ENCODE measurements at places on chromosomes 13 and 19.

DNA sequence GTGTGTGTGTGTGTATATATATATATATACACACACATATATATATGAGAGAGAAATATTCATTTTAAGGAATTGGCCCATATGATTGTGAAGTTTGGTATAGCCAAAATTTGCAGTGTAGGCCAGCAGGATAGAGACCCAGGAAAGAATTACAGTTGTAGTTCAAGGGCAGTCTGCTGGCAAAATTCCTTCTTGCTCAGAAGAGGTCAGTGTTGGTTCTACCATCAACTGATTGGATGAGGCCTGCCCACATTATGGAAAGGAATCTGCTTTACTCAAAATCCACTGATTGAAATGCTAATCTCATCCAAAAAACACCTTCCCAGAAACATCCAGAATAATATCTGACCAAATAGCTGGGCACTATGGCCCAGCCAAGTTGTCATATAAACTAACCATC lies 24.0 kb downstream of the RNF6 start:
- DNase-seq: no peak

GRCh38 chr13:99506634-99507033 lies 5.4 kb downstream of the TM9SF2 start:
- DNase-seq: no peak

DNA sequence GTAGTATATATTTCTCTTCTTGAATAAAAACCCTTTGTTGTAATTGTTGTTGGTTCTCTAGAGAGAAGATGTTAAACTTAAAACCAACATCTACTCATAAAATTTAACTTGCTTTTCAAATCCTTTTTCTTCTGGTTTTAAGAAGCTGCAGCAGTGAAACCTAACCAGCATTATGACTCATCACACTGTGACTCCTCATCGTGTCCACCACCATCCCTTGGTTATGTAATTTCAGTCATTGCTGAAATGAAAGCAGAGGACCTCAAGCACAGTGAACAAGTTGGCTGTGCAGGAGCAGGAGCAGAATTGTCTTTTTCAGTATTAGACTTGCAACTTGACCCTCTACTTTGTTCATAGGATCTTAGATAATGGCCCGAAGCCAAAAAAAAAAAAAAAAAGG lies 64.9 kb upstream of the HTR2A start:
- DNase-seq: no peak

- DNase-seq: peak; percentile 98
These were observed at the start of gene AKAP8 for GRCh38 chr19:15379083-15379998. AKAP8 (minus strand) TSS chr19:15379787; CDS start chr19:15379731, 56 bp downstream.

GRCh38 chr13:109744512-109745051 lies 41.8 kb downstream of the IRS2 start:
- no peak for DNase-seq

DNA sequence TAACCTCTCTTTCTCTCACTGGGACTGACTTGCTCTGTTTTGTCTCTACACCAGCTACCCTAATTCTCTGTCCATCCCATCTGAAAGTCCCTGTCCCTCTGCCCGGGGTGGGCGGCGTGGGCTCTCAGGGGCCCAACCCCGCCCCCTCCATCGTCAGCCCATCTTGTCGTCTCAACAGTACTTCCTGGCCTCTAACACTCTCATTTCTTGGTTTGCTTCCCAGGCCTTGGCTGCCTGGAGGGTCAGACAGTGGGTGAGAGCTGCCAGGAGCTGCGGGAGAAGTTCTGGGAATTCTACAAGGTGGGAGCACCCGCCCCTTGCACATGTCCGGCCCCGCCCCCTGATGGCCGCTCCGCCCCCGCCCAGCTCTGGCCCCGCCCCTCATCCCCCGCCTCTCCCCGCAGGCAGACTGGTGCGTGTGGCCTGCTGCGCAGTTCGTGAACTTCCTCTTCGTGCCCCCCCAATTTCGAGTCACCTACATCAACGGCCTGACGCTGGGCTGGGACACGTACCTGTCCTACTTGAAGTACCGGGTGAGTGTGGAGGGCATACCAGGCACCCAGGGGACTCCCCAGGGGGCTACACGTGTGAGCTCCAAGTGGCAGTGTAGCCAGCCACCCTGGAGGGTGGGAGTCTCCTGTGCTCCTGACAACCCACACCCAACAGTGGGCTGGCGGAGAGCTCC lies 1.7 kb downstream of the MPV17L2 start:
- no peak for DNase-seq

GRCh38 chr13:39266426-39266825 lies 228.2 kb downstream of the NHLRC3 start:
- no peak for DNase-seq

- DNase-seq: no peak
These were observed 3.5 kb upstream of the UBAC2 start for GRCh38 chr13:99197117-99197651.

DNA sequence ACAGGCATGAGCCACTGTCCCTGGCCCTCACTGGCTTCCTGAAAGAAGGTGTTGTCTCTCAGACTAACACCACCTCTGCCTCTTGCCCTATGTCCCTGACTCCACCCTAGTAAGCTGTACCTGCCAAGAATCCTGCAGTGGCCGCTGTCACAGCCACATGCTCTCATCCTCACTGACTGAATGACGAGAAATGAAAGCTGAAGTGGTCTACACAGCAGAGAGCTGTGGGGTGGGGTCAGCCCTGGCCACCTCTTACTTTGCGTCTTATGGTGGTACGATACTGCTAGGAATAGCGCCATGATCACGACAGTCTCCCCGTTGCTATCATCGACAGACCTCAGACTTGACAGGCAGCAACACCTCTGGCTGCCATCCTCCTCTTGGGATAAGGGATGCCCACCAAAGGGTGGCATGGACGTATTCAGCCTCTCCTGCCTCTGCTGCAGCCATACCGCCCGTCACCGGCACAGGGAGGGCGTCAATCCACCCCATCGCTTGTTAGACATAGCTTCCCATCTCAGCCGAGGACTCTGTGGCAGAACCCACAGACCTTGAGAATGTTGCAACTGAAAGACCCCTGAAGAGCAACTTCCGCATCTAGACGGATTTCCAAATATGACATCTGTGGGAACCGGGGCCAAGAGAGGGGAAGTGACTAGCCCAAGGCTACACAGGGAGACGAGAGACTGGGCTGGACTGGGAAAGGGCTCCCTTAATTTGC lies 809 bp downstream of the MYO1F start:
- no peak for DNase-seq

- DNase-seq: no peak
These were observed 1.7 kb upstream of the RASIP1 start for GRCh38 chr19:48742096-48742495.

- no peak for DNase-seq
These were observed 14.5 kb upstream of the ICAM3 start for GRCh38 chr19:10353793-10354391.

- peak; percentile 0 for DNase-seq
These were observed 57.7 kb downstream of the ZNF568 start for GRCh38 chr19:36973844-36974195.

GRCh38 chr19:2720777-2721569 lies at the start of gene DIRAS1:
DIRAS1 (minus strand) TSS chr19:2721372; CDS start chr19:2717806, 3,566 bp downstream.
- no peak for DNase-seq

- DNase-seq: no peak
These were observed 33.2 kb upstream of the TFDP1 start for GRCh38 chr13:113551081-113552000.

- DNase-seq: no peak
These were observed 46.4 kb downstream of the PSG3 start for GRCh38 chr19:42693760-42694350.

GRCh38 chr13:95509521-95510310 lies 42.8 kb upstream of the CLDN10 start:
- DNase-seq: no peak

DNA sequence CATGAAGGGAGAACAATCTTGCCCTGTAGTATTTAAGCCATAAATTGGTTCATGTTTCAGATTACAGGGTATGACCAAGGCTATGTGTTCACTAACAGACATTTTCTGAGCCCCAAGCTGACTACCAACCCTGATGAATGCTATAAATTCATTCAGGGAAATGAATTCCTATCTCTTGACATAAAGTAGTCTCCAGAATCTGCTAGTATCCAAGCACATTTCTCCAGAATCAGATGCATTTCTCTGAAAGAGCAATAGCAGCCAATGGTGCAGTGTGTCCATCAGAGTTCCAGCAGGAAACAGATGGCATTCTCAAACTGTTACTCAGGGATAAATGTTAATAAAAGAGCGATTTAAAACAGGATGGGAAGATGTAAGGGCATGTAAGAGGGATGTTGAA lies 226.4 kb downstream of the COG6 start:
- no peak for DNase-seq

GRCh38 chr19:1286487-1287353 lies 1.0 kb downstream of the EFNA2 start:
- no peak for DNase-seq

- DNase-seq: peak; percentile 43
These were observed 3.0 kb downstream of the ZC3H4 start for GRCh38 chr19:47110521-47111005.

DNA sequence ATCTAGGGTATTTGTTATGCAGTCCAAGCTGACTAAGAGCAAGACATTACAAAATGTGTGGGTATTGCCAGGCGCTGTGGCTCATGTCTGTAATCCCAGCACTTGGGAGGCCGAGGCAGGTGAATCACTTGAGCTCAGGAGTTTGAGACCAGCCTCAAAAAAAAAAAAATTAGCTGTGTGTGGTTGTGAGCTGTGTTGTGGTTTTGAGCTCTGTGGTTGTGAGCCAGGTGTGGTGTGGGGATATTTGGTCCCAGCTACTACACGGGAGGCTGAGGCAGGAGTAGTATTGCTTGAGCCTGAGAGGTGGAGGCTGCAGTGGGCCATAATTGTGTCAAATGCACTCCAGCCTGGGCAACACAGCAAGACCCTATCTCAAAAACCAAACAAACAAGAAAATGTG lies 5.6 kb upstream of the KEAP1 start:
- DNase-seq: no peak

DNA sequence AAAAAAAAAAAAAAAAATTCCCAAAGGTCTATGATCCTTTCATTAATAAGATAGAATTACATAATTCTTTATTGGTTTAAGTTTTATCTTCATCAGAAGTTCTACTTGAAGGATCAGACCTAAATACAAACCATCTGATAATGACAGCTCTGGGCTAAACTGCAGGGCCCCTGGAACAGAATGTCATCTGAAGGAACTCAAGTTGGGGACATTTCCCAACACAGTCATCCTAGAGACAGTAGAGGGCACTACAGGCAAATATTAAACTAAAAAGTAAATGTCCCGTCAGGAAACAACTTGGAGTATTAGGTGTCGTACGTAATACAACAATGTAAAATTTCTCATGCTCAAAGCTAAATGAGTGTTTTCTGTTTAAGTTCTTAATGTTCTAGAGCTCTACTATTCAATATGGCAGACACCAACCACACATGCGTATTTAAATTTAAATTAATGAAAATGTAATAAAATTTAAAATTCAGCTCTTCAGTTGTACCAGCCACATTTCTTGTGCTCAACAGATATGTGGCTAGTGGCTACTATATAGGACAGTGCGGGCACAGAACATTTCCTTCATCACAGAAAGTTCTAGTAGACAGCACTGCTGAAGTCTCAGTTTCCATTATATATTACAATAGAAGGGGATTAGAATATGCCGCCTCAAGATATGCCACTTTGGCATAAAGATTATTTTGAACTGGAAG lies 21.8 kb upstream of the NAXD start:
- no peak for DNase-seq

GRCh38 chr13:92843549-92843948 lies 383.1 kb upstream of the GPC6 start:
- DNase-seq: no peak

- no peak for DNase-seq
These were observed 11.0 kb downstream of the ZNF835 start for GRCh38 chr19:56660381-56661107.

GRCh38 chr19:31548941-31549340 lies 199.7 kb upstream of the TSHZ3 start:
- no peak for DNase-seq

GRCh38 chr19:38361633-38362075 lies 12.7 kb upstream of the PSMD8 start:
- DNase-seq: peak; percentile 48

GRCh38 chr19:37986048-37986750 lies 79.2 kb downstream of the SIPA1L3 start:
- DNase-seq: no peak

GRCh38 chr19:5109560-5109959 lies 140.6 kb downstream of the KDM4B start:
- no peak for DNase-seq

DNA sequence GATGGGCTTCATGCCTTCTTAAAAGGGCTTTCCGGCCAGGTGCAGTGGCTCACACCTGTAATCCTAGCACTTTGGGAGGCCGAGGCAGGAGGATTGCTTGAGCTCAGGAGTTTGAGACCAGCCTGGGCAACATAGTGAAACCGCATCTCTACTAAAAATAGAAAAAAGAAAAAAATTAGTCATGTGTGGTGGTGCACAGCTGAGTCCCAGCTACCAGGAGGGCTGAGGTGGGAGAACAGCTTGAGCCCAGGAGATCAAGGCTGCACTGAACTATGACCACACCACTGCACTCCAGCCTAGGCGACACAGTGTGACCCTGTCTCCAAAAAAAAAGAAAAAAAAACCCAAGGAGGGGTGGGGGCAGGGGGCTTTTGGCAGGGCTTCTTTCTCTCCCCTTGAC lies 7.2 kb downstream of the CARS2 start:
- DNase-seq: no peak

GRCh38 chr19:31693933-31694269 lies 344.7 kb upstream of the TSHZ3 start:
- no peak for DNase-seq

DNA sequence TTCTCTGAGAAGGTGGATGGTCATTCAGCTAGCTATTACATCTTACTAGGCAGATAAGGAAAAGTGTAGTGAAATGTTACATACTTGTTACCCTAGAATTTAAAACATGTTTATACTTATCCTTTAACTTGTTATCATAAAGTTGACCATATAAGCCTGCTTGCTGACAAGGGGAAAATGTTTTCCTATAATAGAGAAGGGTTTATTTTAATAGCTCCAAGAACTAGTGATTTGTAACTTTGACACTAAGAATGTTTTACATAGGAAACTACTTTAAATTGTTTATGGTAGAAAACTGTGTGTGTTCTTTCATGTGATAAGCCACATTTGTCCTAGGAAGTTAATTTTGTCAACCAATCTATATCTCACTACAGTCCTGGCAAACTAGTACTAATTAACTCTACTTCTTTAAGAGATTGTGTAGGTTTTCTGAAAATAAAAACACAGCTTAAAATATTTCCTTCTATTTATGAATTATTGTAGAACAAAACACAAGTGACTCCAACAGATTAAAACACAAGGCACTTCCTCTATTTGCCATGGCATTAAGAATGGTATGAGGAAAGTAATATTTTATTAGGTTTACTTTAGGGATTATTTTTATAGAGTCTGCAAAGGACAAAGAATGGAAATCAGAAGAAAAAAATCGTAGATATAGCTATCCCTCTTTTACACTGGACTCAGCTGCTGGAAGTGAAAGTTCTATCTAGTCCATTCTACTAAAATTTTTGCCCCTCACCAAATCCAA lies 233.3 kb upstream of the NBEA start:
- no peak for DNase-seq

DNA sequence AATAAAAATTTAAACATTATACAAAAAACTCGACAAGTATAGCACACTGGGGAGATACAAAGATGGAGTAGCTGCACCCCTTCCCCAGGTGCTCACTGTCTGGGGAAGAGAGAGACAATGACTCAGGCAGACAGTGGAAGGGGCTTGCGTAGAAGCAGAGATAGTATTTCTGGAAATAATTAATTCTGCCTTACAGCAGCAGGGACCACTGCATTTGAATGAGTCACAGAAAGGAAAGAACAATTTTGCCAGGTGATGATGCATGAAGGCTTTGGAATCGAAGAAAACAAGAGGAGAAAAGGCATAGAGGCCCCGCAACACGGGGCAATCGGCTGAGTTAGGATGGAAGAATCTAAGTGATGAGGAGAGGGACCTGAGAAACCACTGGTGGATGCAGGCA lies 447.4 kb downstream of the EFNB2 start:
- DNase-seq: no peak

GRCh38 chr13:22102271-22102670 lies 431.4 kb downstream of the FGF9 start:
- DNase-seq: no peak
